ENCODE measurements at places on chromosomes 7 and 10.

DNA sequence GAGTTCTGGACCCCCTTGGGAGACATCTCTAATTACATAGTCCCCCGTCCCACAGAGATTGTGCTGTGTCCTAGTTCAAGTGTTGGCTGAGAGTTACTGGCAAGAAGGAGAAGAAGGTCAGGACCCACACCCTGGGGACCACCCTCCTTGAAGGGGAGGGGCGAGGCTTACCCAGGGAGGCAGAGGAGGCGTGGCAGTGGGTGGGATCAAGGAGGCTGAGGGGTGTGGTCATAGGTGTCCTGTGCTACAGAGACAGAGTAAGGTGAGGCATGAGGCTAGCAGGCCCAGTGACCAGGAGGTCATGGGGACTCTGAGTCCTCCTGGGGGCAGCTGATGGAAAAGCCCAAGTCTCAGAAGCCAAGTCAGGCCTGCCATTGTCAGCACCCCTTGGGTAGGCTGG, 29.4 kb upstream of the ADCYAP1R1 start:
- DNase-seq = no peak

- DNase-seq = no peak
Observed at GRCh38 chr10:22042557-22043326, 39.2 kb upstream of the DNAJC1 start.

DNA sequence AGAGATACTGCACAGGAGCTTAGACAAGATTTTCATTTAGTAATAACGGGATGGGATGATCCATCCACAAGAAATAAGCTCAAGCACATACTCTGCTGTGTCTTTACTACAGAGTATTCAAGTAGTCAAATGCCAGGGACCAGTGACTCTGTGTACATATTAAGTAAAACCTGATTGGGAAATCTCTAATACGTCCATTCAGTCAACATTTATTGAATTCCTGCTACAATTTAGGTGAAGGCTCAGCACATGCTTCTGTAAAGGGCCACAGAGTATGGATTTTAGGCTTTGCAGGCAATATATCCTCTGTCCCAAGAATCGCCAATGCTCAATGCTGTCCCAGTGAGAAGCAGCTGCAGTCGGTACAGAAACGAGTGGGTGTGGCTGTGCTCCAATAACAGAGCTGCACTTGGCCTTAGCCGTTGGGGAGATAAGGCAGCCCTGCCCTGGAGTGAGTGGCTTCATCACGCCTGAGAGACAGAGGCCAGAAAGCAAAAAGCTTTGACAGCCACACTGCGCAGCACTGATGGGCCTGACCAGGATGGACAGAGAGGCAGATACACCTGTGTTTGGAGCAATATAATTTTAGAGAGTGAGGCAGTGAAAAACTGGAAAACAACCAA, 186.8 kb downstream of the PARD3 start:
- no peak for DNase-seq

GRCh38 chr7:25244254-25245033, 16.2 kb upstream of the NPVF start:
- DNase-seq = no peak

- DNase-seq = no peak
Observed at GRCh38 chr10:33818343-33818742, 483.9 kb upstream of the NRP1 start.

DNA sequence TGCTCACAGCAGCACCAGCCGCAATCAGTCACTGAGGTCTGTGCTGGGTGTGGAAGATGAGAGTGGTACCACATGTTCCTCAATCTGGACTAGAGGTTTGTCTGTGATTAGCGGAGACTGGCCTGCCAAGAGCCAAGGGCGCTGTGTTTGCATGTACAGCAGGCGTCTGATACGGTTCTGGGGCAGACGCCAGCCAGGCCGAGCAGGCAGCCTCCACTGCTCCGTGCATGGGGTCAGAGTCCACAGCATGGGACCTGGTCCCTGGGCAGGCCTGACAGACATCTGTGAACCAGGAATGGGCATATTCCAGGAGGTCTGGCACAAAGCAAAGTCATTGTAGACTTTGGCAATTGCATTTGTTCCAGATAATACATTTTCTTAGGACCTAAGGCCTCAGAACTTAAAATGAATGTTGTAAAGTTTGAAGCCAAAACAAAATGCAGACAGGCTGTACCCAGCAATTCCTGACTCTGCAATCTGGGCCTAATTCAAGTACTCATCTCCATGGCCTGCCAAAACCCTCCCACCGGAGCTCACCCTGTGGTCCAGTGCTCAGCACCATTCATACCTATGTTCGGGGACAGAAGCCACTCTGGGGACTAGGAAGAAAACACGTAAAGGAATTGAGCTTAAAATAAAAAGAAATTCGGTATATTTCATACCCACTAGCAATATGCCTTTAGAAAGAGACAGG, 50.0 kb upstream of the FAM20C start:
- no peak for DNase-seq

DNA sequence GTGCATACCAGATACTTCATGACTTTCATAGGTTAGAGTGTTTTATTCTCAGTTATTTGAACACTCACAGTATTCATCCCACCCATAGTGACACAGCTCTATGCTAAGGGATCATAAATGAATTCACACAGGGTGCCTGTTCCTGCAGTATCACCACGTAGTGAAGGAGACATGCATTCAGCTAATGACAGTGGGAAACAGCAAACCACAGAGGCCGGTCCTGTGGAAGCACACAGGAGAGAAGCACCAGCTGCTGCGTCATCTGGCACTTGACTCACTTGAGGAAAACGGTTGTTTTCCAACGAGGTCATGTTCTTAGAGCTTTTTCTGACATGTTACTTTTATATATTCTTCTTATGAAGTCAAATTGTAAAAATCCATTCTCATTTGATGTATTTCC, 73.0 kb downstream of the UBE3C start:
- no peak for DNase-seq

Data from stimulated activated CD4-positive, alpha-beta T cell treated with anti-CD3 and anti-CD28 coated beads, TNF-alpha, amount 100 ng/mL, for 4 hours (primary cell).